ENCODE measurements at places on chromosomes 13 and 19.

GRCh38 chr13:26457212-26457611 lies 100.3 kb upstream of the WASF3 start:
- DNase-seq, result no peak

- DNase-seq, result no peak
Measured at GRCh38 chr19:18390065-18390907, 4.3 kb downstream of the GDF15 start.

DNA sequence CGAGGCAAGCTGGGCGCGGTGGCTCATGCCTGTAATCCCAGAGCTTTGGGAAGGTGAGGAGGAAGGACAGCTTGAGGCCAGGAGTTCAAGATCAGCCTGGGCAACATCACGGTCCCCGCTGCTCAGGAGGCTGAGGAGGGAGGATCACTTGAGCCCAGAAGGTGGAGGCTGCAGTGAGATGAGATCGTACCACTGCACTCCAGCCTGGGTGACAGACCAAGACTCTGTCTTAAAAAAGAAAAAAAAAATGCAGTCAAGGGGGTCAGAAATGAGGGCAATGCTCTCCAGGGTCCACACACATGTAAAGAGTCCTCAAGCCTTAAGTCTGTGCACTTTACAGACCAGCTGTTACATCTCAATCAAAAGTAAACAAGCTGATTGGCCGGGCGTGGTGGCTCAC lies 8.5 kb downstream of the R3HDM4 start:
- DNase-seq, result no peak

GRCh38 chr13:95714142-95714832 lies 37.3 kb downstream of the DNAJC3 start:
- DNase-seq, result peak; percentile 76

DNA sequence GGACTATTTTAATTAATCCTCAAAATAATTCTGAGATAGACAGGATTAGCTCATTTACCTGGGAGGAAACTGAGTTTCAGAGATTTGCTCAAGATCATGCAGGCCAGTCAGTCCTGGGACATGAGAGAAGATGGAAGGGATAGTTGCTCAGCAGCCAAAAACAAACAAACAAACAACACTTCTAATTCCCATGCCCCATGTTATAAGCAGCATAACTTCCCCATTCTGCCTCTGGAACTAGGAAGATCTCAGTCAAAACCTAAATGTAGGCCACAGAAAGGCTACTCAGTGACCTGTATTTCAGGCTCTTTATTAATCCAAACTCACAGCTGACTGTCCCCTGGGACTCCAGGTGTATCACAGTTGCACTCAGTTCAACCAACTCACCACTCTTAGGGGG lies 489.2 kb upstream of the NBEA start:
- no peak for DNase-seq

All from fibroblast of skin of right biceps (primary cell).